ENCODE measurements at places on chromosomes 16 and 17.

- DNase-seq = no peak
Observed at GRCh38 chr16:67558859-67559258, 3.5 kb upstream of the CTCF start.

- DNase-seq = no peak
Observed at GRCh38 chr17:75814900-75815373, 29.3 kb downstream of the UNC13D start.

DNA sequence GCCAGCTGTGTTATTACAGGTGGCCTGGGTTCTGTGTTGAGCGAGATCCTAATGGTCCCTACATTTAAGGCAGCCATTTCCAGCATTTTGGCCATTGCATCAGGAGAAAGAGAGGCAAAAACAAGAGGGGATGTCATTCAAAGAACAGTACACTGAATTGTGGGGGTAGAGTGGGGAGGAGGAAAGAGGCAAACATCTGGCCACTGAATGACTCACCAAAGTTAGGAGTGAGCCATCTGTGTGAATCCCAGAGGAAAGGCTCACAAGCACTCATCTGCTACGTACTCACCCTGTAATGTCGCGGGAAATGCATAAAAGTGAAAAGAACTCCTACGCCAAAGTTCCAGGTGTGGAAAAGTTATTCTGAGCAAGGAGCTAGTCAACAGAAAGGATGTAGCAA, 16.7 kb downstream of the KRABD2 start:
- DNase-seq = no peak

GRCh38 chr16:47826070-47826469, 329.7 kb downstream of the ABCC12 start:
- DNase-seq = no peak

DNA sequence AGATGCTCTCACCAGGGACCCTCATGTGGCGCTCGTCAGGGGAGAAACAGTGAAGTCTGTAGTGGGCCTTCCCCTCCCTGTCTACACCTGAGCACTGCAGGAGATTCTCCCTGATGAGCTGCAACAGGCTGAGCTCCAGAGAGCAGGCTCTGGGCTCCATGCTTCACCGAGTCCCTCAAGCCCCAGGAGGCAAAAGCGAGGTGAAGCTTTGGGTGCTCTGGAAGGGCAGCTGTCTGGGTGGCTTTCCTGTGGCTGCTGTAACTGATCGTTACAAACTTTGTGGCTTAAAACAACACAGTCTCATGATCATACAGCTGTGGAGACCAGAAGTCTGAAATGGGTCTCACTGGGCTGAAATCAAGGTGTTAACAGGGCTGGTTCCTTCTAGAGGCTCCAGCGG, 12.1 kb upstream of the CD300LD start:
- DNase-seq = no peak

All from GM18507 (cell line).